ENCODE measurements at places on chromosomes 11 and 22.

DNA sequence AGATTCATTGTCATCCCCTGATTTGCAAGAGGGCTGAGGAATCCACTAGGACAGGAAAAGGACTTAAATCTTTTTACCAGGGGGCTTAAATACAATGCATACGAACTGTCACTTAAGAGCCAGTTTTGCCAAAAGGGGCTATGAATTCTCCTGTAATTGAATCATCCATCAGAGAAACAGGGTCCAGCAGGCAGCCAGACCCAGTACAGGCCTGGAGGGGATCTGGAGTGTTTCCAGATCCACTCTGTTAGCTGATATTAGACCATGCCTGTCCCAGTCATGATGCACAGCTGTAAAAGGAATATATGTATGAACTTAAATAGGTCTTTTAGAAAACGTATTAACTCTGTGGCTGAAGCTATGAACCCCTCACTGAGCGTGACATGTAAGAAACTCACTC, 53.8 kb upstream of the PRSS23 start:
- DNase-seq, result no peak

GRCh38 chr22:36330127-36330526, 57.6 kb downstream of the MYH9 start:
- no peak for DNase-seq

GRCh38 chr11:72218251-72218745, 1.7 kb downstream of the FOLR2 start:
- DNase-seq, result no peak

DNA sequence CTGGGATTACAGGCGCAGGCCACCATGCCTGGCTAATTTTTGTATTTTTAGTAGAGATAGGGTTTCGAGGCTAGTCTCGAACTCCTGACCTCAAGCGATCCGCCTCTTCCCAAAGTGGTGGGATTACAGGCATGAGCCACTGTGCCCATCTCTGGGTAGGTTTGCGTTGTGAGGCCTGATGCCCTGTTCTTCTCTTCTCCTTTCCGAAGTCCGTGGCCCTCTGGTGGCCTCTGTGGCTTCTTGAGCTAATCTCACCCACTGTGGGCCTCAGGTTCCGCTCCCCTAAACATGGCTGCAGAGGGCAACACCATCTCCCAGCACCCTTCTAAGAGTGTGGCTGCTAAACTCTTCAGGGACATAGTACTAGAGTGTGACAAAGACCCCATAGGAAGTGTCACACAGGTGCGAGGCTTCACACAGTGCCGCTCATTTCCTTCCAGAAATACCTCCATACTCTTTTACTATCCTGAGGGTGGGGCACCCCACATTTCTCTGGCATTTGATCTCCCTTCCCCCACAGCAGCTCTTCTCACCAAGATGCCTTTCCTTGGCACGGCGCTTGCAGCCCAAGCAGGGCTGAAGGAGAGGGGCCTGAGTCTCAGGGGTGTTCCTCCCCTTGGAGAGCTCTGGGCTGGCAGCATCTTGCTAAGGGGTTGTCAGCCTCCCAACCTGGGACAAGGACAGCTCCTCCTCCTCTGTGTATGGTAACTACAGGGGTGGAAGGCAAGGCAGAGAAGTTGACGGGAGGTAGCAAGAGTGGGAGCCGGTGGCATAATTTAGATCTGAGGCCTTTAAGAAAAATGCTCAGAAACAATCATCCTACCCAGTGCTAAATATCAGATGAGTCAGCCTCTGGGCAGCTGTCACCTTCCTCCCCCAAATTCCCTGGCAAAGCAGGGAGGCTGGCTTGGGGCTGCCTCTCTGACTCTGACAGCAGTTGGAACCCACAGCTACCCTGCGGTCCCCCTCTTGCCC, 6.1 kb downstream of the THY1 start:
- DNase-seq, result peak; percentile 43

DNA sequence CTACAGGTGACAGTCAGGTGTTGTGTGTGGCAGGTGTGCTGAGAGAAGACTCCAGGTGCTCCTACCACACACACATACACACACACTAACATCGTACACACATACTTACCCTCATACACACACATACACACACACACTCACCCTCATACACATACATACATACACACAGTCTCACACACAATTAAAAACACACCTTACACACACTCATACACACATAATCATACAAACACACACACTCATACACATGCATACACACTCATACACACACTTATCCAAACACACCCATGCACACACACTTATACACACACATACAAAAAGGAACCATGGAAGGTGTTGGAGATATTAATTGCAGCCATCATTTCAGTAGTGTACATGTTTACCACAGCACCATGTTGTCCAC, 4.6 kb downstream of the KRTAP5-3 start:
- no peak for DNase-seq

Measured in HS-27A (cell line).